ENCODE measurements at places on chromosomes 12 and 14. TPM values are rescaled to one million over a fixed set of nuclear protein-coding genes. Genes with fewer than 3 reads are reported as not detected.
A peak's percentile ranks its signal among the peaks of the same experiment; 100 is the strongest.

- DNase-seq: peak; percentile 85
These were observed 17.4 kb upstream of the FLVCR2 start for GRCh38 chr14:75561013-75561432.

DNA sequence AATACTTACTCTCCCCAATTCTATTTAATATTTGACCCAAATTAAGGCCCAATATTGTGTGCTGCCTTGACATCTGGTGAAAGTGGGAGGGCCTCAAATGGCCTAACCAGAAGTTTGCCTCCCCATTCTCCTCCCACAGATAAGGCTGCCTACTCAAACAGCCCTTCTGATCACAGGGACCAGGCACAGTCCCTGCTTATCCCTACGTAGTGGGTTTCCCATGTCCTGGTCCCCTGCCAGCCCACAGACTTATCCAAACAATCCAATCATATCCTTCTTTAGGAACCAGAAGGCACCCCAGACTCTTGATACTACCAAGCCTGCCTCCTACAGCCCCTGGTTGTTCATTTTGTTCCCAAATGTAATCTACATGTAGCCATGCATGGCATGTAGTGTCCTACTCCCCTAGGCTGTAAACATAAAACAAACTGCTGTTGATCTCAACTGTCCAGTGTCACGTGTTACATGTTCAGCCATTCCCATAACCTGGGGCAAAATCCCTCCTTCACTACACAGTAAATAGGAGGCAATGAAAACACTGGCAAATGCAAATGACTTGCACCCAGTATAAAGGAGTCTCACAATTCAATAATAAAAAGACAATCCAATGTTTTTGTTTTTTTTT is 49.3 kb downstream of the EEA1 start:
- DNase-seq: no peak

The ANKRD33 gene
- 0.54 TPM for total RNA-seq

GRCh38 chr14:21997300-21997699 is 323.7 kb upstream of the OR4E1 start:
- DNase-seq: no peak

The RAB5B gene
- total RNA-seq: 126 TPM

GRCh38 chr14:99569725-99570543 is 34.1 kb downstream of the CCDC85C start:
- no peak for DNase-seq

- DNase-seq: no peak
These were observed 42.0 kb downstream of the GLIPR1L2 start for GRCh38 chr12:75432924-75433323.

- peak; percentile 37 for DNase-seq
These were observed at the start of gene ARHGAP9 for GRCh38 chr12:57479376-57480115. Gene ARHGAP9, minus strand, starts transcription at chr12:57479866. Its CDS starts 460 bp downstream, at chr12:57479406.

DNA sequence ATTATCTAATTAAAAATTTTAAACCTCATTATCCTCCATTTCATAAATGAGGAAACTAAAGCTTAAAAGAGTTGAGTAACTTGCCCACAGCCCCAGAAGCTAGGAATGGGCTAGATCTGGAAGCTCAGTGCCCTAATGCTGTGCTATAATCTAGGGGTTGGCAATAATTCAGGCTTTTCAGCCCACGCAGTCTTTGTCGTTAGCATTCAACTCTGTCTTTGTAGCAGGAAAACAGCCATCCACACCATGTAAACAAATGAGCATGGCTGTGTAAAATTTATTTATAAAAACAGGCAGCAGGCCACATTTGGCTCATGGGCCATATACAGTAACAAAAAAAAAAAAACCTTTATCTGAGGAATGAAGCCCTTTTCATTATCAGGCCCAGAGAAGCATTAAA is 92.4 kb upstream of the OVCH1 start:
- no peak for DNase-seq

- DNase-seq: no peak
These were observed 71.8 kb downstream of the CCDC60 start for GRCh38 chr12:119406308-119406707.

DNA sequence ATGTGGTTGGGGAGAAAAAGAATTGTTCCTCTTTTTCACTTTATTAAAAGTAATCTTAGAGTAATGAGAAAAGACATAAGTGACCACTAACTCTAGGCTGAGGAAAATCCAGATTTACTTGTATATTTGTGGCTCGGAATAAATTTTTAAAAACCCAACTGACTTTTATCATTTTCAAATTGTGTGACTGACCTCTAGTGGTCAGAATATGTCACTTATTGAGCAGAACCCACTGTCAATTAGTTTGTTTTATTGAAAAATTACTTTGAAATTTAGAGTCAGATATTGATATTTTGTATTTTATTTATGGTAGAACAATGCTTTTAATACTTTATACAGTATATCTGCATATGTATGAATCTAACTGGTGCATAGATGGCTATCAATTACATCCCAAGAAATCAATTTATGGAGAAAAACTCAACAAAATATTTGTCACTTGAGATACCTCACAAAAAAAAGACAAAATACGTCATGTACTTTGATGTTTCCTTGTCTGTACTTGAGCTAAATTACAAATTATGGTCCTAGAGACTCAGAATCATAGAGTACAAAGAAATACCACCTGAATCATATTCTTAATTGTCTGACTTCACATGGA is 229.4 kb downstream of the CNTN1 start:
- no peak for DNase-seq

GRCh38 chr12:128259556-128260070 is 7.4 kb upstream of the TMEM132C start:
- no peak for DNase-seq

The VRTN gene
- total RNA-seq: not detected

GRCh38 chr12:128938886-128939285 is 85.6 kb downstream of the GLT1D1 start:
- no peak for DNase-seq

GRCh38 chr12:120851444-120851843 is 52.7 kb downstream of the SPPL3 start:
- no peak for DNase-seq

The FOXN4 gene
- total RNA-seq: not detected

DNA sequence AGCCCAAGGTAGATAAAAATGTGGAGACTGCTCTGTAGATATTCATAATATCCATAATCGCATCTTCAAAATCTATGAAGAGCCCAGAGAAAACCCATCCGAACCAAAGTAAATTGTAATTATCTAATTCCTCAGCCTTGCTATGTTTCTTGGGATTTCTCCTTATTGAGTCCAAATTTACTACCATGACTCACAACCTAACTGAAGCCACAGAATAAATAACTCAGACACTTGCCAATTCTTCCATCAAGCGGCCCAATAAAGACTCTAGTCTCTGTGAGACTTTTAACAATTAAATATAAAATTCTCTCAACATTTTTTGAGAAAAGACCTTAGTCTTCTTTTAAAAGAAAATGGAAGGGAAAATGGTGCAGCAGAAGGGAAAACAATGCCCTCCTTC is 409.8 kb downstream of the DAD1 start:
- no peak for DNase-seq

The CLEC1A gene
- 7.0 TPM for total RNA-seq

DNA sequence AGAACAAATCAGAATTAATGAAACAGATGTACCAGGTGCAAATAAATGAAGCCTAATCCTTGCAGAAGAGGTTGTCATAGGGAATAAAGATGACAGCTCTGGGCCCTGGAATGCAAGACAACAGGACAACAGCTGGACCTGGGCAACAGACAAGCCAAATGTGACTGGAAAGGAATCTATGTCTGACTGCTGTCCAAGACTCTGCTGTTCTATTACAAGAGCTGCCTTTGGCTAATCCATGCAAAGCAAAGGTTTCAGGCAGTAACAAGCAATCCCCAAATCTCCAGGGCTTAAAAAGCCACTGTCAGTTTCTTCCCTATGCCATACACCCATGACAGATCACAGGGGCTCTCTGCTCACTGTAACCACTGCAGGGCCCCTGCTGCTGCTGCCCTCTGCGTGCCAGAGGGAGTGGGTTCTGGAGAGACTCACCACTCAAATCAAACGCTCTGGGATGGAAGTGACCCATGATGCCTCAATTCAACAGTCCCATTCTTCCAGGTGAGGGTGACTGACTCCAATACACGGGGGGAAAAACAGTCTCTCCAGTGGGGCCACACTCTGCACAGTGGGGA is 218.9 kb upstream of the SFSWAP start:
- DNase-seq: no peak

DNA sequence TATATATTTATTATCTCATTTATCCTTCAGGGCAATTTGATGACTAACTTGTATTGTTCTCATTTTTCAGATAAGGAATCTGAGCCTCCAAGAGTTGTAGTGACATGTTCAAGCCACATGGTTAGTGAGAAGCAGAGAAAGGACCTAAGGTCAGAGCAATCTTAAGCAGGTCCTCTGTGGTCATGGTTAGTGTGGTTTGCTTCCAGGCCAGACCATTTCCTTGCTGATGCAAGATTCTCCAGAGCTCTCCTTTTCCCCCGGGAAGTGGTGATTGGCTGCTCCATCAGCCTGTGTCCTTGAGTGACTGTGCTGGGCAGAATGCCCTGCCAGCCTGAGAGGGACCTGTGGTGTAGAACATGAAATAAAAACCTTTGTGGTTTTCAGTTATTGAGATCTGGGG is 141.3 kb downstream of the KTN1 start:
- DNase-seq: no peak

- peak; percentile 87 for DNase-seq
These were observed 92.1 kb downstream of the NINJ2 start for GRCh38 chr12:570921-571794.

The MORN3 gene
- total RNA-seq: not detected

DNA sequence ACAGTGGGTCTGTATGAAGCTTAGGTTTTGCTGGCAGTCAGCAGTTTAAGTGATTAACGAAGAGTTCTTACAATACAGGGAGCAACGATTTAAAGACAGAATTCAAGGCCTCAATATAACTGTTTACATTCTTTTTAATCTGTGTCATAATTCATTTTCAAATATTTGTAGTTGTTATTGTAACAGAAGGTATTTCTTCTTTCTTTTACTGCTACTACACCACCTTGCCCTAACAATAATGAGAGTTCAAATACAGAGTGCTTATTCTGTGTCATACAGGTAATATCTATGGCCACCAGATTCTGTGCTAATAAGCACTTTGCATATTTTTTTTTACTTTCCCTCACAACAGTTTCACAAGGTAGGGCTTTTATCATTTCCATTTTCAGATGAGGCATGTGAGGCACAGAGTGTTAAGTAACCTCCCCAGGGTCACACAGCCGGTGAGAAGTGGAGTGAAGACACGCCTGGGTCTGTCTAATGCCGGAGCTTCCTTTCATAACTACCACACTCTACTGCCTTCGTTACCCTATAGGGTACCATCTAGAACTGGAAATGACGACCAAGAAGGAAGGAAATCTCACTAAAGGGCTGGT is 81.9 kb downstream of the PELI2 start:
- DNase-seq: no peak

DNA sequence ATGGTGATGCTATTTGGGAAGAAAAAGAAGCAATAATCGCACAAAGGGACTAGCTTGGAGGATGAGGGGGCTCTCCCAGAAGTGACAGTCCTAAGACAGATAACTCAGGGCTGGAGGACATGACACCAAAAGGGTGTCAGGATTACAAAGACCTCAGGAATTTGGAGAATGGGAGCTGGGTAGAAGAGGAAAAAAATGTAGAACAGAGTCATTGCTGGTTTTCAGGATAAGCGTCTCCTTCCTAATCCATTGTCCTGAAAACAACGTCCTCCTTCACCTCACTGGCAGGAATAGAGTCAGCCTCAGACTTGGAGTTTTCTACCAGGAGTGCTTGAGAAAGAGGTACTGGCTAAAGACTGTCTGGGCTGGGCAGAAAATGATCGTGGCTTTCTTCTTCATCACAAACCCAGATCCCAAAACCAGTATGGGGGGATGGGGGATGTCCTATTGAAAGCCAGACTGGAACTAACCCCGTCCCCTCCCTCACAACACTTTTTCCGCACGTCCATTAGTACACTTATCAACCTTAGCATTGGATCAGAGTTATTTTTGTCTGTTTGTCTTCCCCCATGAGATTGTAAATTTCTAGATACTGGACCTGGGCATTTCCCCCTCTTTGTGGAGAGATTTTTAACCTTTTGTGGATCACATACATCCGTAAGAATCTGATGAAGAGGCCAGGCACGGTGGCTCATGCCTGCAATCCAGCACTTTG is 14.3 kb downstream of the B4GALNT3 start:
- DNase-seq: no peak

GRCh38 chr14:29461506-29461905 is 466.1 kb downstream of the PRKD1 start:
- no peak for DNase-seq

DNA sequence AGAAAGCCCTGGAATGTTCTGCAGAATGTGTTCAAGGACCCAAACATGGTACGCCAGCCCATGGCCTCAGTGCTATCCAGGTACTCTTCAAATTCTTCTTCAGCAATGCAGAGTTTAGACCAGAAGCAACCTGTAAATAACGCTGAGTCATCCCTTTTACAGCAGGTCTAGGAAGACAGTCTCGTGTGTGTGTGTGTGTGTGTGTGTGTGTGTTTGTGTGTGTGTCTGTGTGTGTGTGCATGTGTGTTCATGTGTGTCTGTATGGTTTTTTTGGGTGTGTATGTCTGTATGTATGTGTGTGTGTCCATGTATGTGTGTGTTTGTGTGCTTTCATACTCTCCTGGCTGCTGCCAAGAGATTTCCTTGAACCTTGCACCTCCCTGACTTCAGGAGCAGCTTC is 60.1 kb upstream of the RFX4 start:
- no peak for DNase-seq

DNA sequence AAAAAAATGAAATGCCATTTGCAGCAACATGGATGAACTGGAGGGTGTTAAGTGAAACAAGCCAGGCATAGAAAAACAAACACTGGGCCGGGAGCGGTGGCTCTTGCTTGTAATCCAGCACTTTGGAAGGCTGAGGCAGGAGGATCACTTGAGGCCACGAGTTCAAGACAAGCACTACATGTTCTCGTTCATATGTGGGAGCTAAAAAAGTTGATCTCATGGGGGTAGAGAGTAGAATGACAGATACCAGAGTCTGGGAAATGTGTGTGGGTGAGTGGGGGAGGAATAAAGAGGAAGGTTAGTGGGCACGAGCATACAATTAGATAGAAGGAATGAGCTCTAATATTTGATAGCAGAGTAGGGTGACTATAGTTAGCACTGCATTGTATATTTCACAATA is 21.5 kb downstream of the CACNA2D4 start:
- DNase-seq: no peak

The AMDHD1 gene
- 0.75 TPM for total RNA-seq

DNA sequence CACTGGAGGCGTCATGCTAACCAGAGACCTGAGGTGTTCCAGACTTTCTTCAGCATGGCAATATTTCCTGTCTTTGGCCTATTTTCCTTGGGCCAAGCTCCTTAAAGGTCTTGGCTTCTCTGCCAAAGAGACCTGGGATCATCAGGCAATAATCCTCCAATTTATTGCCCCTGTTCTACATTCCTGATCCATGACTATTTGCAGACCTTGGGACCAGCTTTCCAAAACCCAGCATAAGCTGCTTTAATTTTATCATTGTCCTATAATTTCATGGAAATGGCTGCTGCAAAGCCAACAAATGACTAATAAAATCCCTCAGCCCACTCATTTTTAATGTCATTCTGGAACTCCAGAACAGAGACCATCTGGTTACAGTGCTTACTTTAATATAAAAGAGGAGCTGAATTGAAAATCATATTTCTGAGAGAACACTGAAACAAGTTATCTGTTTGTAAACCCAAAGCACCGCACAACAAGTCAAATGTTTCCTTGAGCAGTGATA is 166.9 kb upstream of the BTG1 start:
- DNase-seq: no peak

GRCh38 chr14:36224176-36224575 is 47.7 kb upstream of the PTCSC3 start:
- no peak for DNase-seq

The LRP1-AS gene
- total RNA-seq: not detected

The LHX5 gene
- not detected for total RNA-seq

- DNase-seq: no peak
These were observed 23.7 kb downstream of the PLXNC1 start for GRCh38 chr12:94172031-94172430.

The LIN7A gene
- 5.8 TPM for total RNA-seq

The DICER1 gene
- 60.9 TPM for total RNA-seq

The KIF26A gene
- total RNA-seq: 4.6 TPM

All from aorta (tissue), 5 donors.